ENCODE measurements at places on chromosomes 6 and 20.

DNA sequence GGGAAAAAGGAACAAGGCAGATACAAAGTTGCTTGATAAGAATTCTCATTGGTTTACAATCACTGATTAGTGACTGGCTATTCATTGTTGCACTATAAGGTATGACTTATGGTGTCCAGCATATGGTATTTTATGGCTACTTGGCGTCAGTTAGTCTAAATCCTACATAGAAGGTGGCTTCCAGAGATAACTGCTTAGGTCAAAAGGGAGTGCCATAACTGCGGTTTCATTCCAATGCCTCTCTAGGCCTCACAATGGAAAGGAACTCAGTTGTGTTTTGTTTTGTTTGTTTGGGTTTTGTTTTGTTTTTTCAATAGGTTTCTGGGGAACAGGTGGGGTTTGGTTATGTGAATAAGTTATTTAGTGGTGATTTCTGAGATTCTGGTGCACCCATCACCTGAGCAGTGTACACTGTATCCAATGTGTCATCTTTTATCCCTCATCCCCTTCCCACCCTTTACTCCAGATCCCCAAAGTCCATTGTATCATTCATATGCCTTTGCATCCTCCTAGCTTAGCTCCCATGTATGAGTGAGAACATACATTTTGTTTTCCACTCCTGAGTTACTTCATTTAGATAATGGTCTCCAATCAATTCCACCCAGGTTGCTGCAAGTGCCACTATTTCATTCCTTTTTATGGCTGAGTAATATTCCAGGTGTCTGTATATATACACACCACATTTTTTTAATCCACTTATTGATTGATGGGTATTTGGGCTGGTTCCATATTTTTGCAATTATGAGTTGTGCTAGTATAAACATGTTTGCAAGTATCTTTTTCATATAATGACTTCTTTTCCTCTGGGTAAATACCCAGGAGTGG is 7.0 kb downstream of the GOPC start:
- DNase-seq: no peak

DNA sequence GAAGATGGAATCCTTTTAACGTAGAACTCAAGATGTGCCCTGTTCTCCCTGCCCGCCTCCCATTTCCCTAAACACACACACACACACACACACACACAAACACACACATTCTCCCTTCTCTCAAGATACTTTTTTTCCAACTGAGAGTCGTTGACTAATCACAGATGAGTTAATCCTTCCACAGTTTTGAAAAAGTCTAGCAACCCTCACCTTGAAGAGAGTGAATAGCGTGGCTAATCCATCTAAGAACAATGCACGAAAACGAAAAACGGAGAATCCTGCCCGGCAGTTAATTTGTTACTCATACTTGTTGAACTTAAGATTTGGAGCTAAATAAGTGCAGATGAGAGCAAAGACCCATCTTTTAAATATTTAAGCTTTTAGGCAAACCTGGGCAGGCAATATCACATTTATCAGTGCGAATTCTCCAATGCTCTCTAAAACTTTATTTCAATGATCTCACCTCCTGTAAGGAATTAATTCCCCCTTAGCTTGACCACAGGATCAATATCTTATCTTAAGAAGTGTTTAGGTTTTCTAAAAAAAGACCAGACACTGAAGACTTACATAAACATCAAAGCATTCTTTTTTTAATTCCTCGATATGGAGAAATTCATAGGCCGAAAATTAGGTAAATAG is 1.1 kb downstream of the AGPAT4 start:
- DNase-seq: no peak

- DNase-seq: peak; percentile 7
These were observed 39.4 kb upstream of the ENPP4 start for GRCh38 chr6:46090115-46091079.

DNA sequence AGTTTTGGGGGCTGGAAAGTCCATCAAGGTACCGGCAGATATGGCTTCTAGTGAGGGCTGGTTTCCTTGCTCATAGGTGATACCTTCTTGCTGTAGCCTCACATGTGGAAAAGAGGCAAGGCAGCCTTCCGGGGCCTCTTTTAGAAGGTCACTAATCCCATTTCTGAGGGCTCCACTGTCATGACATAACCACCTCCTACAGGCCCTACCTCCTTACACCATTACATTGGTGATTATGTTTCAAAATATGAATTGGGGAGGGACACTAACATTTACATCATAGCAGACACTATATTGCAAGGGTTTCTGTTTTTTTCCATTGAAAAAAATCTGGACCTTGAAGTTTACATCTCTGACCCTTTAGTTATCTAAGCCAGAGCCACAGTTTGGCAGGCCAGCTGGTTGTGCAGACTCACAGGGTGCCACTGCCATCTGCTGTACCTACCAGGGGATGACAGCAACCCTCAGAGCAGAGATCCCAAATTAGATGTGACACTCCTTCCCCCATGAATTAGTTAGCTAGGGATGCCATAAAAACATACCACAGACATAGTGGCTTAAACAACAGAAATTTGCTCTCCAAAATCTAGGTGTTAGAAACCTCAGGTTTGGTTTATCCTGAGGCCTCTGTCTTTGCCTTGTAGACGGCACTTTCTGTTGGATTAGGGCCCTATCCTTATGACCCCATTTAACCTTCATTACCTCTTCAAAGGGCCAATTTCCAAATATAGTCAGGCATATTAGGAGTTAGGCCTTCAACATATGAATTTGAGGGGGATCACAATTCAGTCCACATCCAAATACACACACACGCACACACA is 166.4 kb upstream of the RNF217 start:
- DNase-seq: no peak

- no peak for DNase-seq
These were observed 27.9 kb upstream of the RTF2 start for GRCh38 chr20:56440346-56441007.

- DNase-seq: no peak
These were observed 128.9 kb downstream of the TMEM200A start for GRCh38 chr6:130494729-130495128.

DNA sequence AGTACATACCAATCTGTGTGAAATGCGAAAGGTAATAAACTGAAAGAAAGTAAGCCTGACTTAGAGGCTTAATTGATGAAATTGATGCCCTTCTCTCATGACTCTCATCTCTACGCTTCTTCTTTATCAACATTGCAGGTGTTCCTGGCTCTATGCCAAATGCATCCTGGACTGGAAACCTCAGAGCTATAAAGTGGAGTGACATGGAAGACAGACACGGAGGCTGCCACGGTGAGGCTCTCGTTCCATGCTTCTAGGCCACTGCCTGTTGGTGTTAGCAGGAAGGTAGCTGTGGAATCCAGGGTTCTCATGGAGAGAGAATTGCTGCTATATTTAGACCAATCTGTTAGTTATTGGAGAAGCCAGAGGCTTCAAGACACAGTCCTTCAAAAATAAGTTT is 73.2 kb downstream of the C6orf52 start:
- no peak for DNase-seq

- DNase-seq: no peak
These were observed 6.4 kb upstream of the PNPLA1 start for GRCh38 chr6:36263390-36264000.

DNA sequence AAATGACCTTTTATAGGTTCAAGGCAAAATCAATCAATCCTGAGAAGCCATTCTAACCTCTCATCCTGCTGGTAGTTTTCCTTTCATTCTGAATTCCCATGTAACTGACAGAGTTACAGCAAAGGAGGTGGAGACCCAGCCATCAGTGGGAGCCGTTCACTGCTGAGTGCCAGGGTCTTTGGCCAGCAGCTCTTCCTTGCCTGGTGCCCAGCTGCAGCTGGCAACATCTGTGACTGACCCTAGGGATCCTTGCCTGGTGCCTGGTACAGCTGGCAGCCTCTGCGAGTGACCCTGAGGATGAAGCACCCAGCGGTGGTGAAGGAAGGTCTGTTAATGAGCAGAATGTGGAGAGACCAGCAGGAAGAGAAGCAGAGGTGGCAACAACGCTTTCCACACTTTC is 314.6 kb downstream of the THBS2 start:
- no peak for DNase-seq

GRCh38 chr20:24767623-24768100 is 181.4 kb upstream of the CST7 start:
- DNase-seq: no peak

DNA sequence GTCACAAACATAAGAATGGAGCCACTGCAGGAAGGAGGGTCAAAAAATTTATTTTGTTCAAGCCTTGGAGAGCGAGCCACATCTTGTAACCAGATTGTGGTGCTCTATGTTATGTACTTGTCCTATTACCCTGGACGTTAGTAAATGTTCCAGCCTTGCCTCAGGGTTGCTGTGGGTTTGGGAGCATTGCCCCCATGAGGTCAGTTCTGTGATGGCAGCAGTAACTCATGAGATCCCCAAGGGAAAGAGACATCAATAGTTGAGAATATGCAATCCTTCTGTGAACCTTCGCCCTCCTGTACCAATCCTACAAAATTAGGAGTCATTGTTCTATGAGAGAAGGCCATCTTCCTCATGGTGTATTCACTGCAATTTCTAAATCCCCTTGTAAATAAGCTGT is 16.4 kb upstream of the CFAP206 start:
- DNase-seq: no peak

GRCh38 chr20:32737371-32738223 is 5.7 kb downstream of the COMMD7 start:
- no peak for DNase-seq

- no peak for DNase-seq
These were observed 246.8 kb upstream of the STXBP5 start for GRCh38 chr6:146957181-146958093.

GRCh38 chr6:40922281-40922680 is 116.7 kb downstream of the UNC5CL start:
- DNase-seq: no peak

DNA sequence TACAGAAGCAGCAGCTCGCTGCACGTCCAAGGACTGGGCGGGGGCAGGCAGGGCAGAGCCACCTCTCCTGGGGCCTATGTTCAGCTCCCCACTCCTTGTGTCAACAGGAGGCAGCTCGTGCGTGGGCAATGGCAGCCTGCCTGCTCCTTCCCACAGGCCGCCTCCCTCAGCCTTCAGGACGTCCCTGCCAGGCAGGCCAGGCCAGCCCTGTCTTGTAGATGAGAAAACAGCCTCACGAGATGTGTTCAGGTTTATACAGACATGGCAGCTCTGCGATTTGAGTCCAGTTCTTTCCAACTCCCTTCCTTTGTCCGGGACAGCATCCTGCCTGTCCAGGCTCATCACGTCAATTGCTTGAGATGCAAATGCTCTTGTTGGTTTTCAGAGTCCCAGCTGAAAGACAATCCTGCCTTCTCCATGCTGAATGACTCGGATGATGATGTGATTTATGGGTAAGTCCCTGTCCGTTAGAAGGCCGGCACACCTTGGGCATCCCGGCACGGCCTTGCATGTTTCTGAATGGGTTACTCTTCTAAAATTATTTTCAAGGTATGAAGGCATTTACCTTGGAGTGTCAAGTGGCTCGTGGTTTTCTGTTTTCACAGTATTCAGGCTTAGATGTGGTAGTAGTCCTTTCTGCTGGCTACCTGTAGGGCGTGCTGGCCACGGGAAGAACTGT is 13.5 kb downstream of the DYNLT1 start:
- no peak for DNase-seq

DNA sequence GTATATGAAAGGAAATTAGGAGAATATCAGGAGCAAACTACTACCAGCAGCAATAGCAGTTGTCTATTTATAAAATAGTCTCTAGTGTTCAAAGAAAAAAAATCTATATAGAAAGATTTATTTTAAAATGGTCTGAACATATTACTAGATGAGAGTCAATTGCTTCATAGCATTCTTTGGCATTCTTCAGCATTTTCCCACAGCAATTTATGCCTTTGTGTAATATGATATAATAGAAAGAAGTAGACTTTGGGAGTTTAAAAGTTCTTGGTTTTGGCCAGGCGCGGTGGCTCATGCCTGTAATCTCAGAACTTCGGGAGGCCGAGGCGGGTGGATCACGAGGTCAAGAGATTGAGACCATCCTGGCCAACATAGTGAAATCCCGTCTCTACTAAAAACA is 157.0 kb upstream of the PLN start:
- DNase-seq: no peak

- no peak for DNase-seq
These were observed 463.0 kb downstream of the CDKAL1 start for GRCh38 chr6:20997143-20997769.

Measured in DMS 273 treated with DMSO at 0.1 percent for 48 hours (cell line).